G401 (cell line): ENCODE measurements at places on chromosomes 4 and X. TPM values are rescaled to one million over a fixed set of nuclear protein-coding genes. Genes with fewer than 3 reads are reported as not detected.

DNA sequence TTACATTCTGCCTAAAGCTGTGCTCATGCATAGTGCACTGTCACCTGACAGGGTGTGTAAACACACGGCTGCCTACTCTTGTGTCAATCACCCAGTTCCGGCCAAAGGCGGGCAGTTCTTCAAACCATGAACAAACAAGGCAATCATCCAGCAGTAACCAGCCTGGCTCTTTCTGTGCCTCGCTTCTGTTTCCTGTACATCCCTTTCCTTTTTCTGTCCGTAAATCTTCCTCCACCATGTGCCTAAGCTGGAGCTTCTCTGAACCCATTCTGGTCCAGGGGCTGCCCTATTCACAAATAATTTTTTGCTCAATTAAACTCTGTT, 60.8 kb upstream of the CBR4 start:
- no peak for DNase-seq

DNA sequence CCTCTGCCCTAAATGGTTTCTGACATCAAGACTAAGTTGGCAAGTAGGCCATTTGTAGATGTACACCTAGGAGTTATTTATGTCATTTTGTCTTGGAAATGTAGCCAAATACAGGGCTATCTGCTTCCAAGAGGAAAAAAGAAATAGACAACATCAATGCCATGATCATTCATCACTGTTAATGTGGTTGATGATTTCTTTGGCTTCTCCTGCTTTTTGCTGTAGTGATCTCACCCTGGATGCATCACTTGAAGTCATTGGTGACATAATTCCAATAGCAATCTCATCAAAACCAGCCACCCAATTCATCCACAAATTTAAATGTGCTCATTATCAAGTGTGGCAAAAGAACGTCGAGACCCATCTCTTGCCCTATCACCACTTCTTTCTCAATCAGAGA, 222.6 kb upstream of the PPARGC1A start:
- DNase-seq = no peak

GRCh38 chrX:107117993-107118321, 665 bp downstream of the RBM41 start:
- DNase-seq = no peak

GRCh38 chr4:2363056-2363721, 55.3 kb downstream of the ZFYVE28 start:
- DNase-seq = peak; percentile 98

ALPK1 gene
- not detected in 2 replicates for total RNA-seq

- no peak for DNase-seq
Observed at GRCh38 chr4:140653718-140654494, 85.1 kb upstream of the UCP1 start.

C4orf33 gene
- 3.6 and 5.8 TPM in 2 replicates for total RNA-seq

DNA sequence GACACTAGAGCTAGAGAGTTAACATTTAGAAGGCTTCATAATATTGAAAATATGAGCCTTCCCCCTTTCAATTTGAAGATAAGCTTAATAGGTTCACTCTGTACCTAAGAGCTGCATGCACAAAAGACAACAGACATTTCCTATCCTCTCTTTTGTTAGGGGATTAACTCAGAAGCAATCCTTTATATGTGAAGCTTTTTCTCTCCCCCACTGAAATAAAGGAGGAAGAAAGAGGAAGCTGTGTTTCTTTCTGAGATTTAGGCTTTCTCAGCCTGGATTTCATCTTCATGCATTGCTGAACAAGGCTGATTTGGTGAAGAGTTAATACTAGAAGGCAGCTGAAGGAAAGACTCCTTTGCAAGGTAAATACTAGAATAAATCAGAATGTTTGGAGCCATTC, 21.0 kb upstream of the CABS1 start:
- DNase-seq = no peak

DNA sequence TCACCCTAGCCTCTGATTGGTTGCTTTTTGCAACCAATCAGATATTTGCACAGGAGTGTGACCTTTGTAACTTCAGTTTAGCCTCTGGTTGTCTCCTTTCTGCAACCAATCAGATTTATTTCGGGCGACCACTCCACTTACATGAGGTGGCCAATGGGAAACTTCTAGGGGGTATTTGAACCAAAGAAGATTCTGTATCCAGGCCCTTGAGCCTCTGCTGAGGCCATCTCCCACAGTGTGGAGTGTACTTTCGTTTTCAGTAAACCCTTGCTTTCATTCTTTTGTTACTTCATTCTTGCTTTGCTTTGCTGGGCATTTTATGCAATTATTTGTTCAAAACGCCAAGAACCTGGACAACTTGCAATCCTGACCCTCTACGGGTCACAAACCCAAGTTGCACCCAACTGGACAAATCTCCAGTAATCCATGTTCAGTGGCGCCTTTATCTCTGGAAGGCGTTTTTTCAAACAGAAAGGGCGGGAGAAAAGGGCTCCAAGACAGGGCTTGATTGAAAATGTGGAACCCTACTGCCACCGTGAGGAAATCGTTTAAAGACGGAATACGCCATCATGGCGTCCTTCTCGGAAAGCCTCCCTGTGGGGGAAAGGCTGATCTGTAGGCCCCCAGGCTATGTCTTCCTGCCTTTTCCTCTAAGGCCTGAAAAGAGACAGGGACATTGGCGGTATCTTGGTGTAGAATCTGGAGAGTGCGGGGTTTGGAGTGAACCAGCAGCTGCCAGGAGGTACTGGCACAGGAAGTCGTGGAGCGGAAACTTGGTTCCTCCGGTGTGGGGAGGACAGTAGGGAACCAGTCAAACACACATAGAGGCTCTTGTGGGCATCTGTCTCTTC, 184.6 kb downstream of the OR13H1 start:
- DNase-seq = no peak

KLHL4 gene
- not detected in 2 replicates for total RNA-seq

FGFRL1 gene
- 23.9 and 28.5 TPM in 2 replicates for total RNA-seq

THOC2 gene
- 38.2 and 50.9 TPM in 2 replicates for total RNA-seq

GRCh38 chr4:147826288-147826646, 94.4 kb downstream of the ARHGAP10 start:
- DNase-seq = no peak

GRCh38 chr4:19729886-19730651, 521.6 kb upstream of the SLIT2 start:
- DNase-seq = no peak

DRD5 gene
- total RNA-seq = not detected in 2 replicates

- no peak for DNase-seq
Observed at GRCh38 chr4:171203425-171203824, 609.8 kb upstream of the GALNTL6 start.

GRCh38 chr4:48623182-48623780, 133.2 kb downstream of the ZAR1 start:
- DNase-seq = no peak

MAGEE2 gene
- not detected in 2 replicates for total RNA-seq

TMEM271 gene
- total RNA-seq = 5.4 and 17.9 TPM in 2 replicates

PHEX gene
- not detected in 2 replicates for total RNA-seq

DNA sequence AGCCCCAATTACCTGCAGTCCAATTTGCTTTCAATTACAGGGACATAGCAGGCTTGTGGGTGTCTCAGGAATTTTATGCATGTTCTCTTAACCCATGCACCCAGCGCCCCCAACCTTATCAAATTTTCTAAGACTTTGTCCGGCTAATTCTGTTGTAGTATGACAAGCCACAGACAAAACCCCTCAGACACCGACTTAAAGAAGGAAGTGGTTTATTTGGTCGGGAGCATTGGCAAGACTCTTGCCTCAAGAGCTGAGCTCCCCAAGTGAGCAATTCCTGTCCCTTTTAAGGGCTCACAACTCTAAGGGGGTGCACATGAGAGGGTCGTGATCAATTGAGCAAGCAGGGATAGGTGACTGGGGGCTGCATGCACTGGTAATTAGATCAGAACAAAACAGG, 28.7 kb upstream of the IL9R start:
- DNase-seq = no peak

DNA sequence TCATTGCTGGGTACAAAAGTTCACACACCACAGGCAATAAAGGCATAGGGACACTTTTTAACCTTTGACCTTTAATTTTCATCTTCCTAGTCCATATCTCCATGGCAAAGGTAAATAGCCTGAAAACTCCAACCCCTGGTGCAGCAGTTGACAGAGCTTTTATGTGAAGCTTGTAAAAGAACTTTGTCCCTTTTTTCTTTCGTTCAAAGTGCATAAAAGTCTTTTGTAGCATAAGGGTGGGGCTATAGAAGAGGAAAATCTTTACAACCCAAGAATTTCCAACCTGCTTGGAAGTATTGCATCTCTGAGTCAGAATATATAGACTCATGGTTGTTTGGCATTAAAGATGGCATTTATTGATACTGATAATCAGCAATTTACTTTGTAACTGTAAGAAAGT, 20.4 kb downstream of the POF1B start:
- DNase-seq = no peak

DNA sequence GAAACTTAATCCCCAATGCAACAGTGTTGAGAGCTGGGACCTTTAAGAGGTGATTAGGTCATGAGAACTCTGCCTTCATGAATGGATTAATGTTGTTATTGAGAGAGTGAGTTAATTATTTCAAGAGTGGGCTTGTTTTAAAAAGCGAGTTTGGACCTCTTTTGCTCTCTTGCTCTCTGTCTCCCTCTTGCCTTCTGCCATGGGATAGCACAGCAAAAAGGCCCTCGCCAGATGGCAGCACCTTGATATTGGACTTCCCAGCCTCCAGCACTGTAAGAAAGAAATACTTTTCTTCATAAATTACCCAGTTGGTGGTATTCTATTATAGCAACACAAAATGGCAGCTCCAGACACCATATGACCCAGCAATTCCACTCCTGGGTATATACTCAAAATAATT, 7.0 kb upstream of the ATP6AP2 start:
- no peak for DNase-seq

GRCh38 chrX:71166461-71166860, 21.8 kb downstream of the NLGN3 start:
- peak; percentile 21 for DNase-seq

NSDHL gene
- 30.1 and 31.2 TPM in 2 replicates for total RNA-seq

DNA sequence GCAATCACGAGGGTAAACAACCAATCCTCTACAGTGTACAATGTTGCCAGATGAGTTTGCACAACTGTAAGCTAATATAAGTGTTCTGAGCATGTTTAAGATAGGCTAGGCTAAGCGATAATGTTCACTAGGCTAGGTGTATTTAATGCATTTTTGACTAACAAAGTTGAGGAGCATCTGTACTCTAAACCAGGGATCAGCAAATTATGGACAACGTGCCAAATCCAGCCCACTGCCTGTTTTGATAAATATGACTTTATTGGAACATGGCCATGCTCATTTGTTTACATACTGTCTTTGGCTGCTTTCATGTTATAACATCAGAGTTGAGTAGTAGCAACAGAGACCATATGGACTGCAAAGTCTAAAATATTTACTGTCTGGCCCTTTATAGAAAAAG, 46.3 kb upstream of the ARHGEF6 start:
- no peak for DNase-seq

HS3ST1 gene
- not detected in 2 replicates for total RNA-seq

DNA sequence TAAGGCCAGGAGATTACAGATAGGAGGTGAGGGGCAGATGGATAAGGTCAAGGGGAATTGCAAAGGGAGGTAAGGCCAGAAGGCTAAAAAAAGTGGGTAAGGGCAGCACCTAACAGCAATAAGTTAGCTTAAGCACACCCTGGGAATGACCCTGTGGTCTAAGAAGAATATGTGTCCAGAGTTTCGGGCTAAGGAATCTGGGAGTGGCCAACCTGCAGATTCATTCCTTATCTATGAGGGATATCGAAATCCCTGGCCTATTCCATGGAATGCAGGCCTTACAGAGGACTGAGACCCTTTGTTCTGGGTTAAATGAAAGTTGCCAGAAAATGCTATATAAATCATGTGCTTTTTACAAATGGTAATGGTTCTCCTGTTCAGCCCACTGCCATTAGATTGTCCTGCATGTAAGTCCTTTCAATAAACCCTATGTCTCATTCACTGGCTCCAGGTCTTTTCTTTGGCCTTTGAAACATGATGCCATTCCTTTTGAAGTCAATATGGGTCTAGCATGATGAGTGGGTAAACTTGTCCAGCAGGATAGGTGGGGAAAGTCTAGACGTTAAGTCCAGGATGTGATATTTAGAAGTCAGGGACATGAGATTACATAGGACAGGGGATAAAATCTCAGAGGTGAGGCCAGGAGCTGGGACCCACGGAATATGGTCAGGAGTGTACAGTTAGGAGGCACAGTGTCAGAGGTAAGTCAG, 226.2 kb downstream of the TACR3 start:
- DNase-seq = no peak

ETFDH gene
- total RNA-seq = 10.5 and 17.1 TPM in 2 replicates

MAGEC2 gene
- total RNA-seq = not detected in 2 replicates

DNA sequence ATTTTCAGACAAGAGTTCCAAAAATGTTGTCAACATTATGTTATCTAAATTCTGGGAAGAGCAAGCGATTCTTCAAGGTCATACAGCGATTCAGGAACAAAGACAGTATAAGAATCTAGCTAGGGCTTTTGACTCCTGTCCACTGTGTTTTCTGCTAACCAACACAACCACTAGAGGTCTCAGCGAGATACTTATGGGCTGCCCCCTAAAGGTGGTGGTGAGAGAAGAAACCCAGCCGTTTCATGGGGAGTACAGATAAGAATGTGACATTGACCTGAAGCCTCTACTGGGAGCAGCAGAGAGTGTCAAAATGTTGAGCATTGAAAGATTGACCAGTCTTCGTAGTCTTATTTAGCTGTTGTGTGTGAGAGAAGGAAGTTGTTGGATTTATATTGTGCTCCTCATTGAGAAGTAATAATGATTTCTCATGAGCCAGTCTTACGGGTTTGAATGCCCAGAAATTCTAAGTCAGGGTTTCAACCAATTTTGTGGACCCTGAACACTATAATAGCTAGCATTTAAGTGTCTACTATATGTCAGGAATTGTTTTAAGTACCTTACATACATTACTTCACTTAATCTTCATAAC, 168.3 kb downstream of the SPRY1 start:
- DNase-seq = peak; percentile 63

DNA sequence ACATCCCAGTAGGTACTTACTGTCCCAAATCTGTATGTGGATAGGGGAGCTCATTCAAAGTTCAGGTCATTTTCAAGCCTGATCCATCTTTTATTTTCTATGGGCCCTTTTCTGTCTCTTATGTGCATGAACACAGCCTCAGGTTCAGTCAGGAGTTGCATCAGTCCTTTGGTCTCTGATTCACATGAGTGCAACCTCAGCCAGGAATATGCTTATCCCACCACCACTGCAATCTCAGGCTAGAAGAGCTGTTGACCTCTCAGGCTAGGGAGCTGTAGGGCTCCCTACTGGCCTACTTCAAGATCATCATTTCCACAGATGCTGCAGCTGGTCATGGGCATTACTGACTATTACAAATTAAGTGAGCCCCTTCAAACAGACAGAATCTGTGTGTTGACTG, 27.2 kb downstream of the AASDH start:
- no peak for DNase-seq

GRCh38 chr4:153418121-153418520, 48.0 kb upstream of the TMEM131L start:
- no peak for DNase-seq

DNA sequence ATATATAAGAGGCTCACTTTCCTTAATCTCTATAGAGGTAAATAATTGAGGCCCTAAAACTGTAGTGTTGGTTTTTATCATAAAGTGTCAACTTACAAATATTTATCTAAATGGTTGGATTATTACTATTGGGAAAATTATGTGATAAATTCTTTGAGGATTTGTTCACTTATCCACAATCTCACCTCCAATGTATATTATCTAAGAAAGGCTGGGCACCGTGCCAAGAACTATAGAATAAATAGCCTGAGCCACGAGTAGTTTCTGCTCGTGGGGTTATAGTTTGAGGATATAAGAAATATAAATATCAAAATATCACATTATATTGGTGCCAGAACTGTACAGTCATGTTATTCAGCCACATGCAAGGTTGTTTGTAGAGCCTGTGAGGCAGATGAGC, 177.9 kb downstream of the VEGFC start:
- no peak for DNase-seq

GRCh38 chrX:99909946-99910345, 500.1 kb downstream of the PCDH19 start:
- no peak for DNase-seq

- DNase-seq = no peak
Observed at GRCh38 chrX:13373431-13374187, 53.8 kb upstream of the ATXN3L start.

CSAG1 gene
- not detected in 2 replicates for total RNA-seq
